ENCODE measurements at places on chromosomes 2 and 18. TPM values are rescaled to one million over a fixed set of nuclear protein-coding genes. Genes with fewer than 3 reads are reported as not detected.

Gene MAPK4
- not detected for total RNA-seq

Gene LYG2
- not detected for total RNA-seq

Gene IL1RL2
- total RNA-seq = 1.2 TPM

Gene GCG
- not detected for total RNA-seq

Gene ZNF385B
- 2.8 TPM for total RNA-seq

Gene TSPYL6
- total RNA-seq = not detected

Gene ABCG5
- total RNA-seq = not detected

Gene RFX8
- not detected for total RNA-seq

Gene SGPP2
- total RNA-seq = 0.57 TPM

Gene EVX2
- total RNA-seq = not detected

Gene LHCGR
- not detected for total RNA-seq

Gene CD8B2
- not detected for total RNA-seq

Gene NBAS
- 28.8 TPM for total RNA-seq

Gene DNAJC5G
- total RNA-seq = not detected

- DNase-seq = peak; percentile 57
These were observed 37.9 kb downstream of the MOGAT1 start for GRCh38 chr2:222709191-222709891.

DNA sequence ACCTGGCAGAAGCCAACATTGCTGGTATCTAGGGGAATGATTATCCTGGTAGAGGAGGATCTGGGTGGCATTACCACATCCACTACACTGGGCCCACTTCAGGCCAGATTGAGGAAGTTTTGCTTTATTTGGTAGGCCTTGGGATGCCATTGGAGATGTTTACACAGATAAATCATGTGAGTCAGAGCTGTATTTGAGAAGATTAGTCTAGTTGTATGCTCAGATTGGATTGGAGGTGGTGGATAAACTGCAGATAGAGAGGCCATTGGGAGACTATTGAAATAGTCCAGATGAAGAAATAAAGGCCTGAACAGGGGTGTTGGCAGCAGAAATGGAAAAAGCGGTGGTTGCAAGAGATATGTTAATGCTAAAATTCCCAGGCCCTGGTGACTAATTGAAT is 81.5 kb downstream of the EFEMP1 start:
- peak; percentile 84 for DNase-seq

DNA sequence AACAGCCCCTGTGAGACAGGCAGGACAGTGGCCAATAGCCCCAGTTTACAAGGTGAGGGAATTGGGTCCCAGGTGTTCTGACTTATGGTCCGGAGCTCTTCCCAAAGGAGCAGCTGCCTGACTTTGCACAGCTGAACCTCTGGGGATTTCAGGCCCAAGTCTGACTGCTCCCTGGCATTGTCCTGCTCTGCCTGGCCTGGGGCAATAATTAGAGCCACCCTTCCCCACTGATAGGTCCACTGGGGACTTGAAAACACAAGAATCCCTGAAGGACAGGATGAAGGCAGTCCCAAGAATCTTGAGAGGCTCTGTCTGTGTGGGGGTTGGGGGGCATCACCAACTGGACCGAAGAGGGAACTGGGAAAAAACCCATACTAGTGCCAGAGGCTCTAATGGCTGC is 3.7 kb upstream of the FEV start:
- no peak for DNase-seq

- DNase-seq = no peak
These were observed 46.3 kb downstream of the COPS8 start for GRCh38 chr2:237131749-237132533.

DNA sequence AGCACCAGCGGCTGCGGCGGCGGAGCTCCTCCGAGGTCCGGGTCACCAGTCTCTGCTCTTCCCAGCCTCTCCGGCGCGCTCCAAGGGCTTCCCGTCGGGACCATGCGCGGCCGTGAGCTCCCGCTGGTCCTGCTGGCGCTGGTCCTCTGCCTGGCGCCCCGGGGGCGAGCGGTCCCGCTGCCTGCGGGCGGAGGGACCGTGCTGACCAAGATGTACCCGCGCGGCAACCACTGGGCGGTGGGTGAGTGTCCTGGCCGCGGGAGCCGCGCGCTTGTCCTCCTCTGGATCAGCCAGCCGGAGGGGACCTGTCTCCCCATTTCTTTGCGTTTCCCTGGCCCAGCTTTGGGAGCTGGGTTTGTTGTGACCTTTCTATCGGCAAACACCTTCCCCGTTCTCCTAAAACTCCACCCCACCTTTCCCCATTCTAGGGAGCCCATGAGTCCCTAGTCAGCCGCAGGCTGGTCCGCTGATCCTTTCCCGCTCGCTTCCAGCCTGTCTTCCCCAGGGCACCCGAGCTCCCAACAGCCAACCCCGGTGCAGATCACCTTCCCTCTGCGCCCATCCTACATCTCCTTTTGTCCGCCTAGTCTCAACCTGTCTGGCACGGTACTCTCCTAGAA is 316 bp downstream of the GRP start:
- DNase-seq = no peak

DNA sequence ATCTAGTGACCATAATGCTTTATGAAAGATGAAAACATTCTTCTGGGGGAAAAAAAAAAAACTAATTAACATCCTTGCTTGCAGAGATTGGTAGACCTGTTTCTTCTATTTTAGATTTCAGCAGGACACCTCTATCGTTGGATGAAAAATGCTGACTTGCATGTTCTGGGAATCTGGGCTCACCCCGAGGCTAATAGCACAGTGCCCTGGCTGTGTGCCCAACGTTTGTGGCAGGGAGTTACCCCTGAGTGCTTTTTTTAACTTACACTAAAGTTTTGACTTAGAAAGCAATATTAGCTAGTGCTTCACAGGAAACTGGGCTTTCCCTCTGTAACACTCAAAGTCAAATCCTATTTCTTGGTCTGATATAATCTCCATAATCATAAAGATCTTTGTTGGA is 233.2 kb downstream of the SLC8A1 start:
- no peak for DNase-seq

DNA sequence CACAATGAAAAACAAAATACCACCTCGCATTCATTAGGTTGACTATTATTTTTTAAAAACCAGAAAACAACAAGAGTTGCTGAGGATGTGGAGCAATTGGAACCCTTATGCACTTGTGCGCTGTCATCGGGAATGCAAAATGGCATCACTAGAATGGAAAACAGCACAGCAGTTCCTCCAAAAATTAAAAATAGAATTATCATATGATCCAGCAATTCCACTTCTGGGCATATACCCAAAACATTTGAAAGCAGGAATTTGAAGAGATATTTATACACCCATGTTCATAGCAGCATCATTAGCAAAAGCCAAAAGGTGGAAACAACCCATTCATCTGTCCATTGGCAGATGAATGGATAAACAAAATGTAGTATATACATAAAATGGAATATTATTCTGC is 11.9 kb upstream of the NMUR1 start:
- no peak for DNase-seq

- no peak for DNase-seq
These were observed 102.3 kb downstream of the LIPG start for GRCh38 chr18:49663899-49664890.

GRCh38 chr2:60659026-60659425 is 97.0 kb upstream of the PAPOLG start:
- DNase-seq = no peak

DNA sequence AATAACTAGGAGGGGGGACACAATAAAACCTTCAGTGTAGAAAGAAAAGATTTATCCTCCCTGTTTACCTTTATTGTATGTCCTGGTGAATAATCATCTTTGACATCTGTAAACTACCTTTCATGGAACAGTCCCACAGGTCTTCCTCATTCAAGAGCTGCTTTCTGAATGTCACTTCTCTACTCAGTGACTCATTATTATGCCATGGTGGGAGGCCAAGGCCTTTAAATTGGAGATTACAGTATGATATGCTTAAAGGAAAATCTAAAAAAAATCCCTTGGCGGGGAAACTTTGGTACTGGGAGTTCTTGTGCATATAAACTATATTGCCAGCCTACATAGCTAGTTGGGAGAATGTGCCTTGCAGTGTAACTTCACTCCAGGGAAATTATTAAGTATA is 713.0 kb downstream of the TDRD15 start:
- DNase-seq = no peak

GRCh38 chr2:84970868-84971509 is at the start of gene KCMF1:
TSS of gene KCMF1 (plus strand) at chr2:84971161. CDS start at chr2:84971452, 291 bp downstream.
- DNase-seq = no peak

GRCh38 chr2:6412533-6413091 is 453.1 kb downstream of the CMPK2 start:
- no peak for DNase-seq

- no peak for DNase-seq
These were observed 1157.4 kb downstream of the RPIA start for GRCh38 chr2:89848763-89849368.

- DNase-seq = no peak
These were observed 20.8 kb upstream of the ADAM23 start for GRCh38 chr2:206422493-206422892.

GRCh38 chr2:212022966-212023365 is 515.6 kb downstream of the ERBB4 start:
- no peak for DNase-seq

DNA sequence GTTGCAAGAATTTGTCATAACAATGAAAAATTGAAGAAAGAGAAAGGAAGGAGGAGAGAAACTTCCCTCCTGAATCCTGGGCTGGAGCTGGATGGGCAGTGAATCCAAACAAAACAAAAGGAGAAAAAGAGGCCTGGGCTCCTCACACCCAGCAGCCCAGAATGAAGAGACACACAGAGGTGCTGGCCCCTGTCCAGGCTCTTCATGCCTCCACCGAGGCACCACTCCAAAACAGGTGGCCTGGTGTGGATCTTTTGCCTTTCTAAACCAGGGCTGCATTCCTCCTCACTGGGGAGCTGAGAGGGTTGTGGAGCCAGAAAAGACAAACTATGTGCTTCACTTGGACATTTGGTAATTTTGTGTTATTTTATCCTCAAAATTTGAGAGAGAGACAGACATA is 76.0 kb downstream of the FAM124B start:
- DNase-seq = no peak

- no peak for DNase-seq
These were observed 396.0 kb downstream of the SOCS6 start for GRCh38 chr18:70684821-70685220.

- DNase-seq = no peak
These were observed 80.7 kb downstream of the CTIF start for GRCh38 chr18:48619501-48619900.

DNA sequence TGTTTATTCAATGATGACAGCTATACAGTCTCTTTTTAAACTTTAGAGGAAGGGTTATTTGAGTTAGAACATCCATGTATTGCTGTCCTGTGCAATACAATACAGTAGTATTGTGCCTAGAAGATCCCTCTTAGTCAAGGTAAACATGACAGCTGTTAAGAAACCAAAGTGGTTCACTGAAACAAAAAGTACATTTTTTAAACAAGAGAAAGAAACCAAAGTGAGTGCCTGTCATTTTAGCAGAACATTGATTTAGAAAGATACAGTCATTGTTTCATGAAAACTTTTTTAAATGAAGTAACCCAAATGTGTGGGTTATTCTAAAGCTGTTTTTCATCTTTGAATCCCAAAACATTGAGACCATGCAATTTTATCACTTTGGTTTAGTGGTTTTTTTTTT is 15.5 kb downstream of the ITPRID2 start:
- DNase-seq = no peak

- no peak for DNase-seq
These were observed 67.5 kb upstream of the BZW1 start for GRCh38 chr2:200744201-200744602.

- no peak for DNase-seq
These were observed 6.8 kb downstream of the COPS8 start for GRCh38 chr2:237092506-237092905.
